ENCODE measurements at places on chromosomes 5 and 9.

DNA sequence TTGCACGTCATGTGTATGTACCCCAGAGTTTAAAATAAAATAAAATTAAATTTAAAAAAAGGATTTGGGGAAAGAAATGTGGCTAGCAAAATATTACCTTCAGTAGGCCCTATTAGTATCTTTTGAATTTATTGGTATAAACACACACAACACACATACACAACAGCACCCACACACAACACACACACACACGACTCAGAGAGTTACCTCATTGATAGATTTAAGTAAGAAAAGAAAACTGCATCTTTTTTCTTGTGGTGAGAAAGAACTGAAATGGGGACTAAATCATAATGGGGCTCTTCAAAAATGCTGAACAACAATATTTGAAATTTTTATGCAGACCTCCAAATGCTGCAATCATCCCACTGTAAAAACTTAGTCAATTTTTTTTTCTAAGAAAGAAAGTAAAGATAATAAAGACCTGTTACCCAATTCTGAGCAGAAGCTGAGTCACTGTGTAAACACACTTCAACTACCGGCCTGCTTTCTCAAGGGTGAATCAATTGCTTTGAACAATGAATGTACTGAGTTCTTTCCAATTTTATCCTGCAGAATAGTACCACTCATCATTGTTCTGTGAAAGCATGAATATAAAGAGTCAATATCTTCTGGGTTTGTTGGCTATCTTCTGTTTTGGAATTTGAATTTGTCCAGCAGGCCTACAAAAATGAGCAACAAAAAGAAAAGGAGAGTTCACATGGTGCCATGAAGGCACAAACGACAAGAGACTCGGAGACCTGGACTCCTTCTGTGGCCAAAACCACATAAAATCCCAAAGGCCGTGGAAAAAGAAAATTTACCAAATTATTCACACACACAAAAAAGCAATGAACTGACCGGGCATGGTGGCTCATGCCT, 57.9 kb upstream of the CCNG1 start:
- no peak for DNase-seq

- DNase-seq = peak; percentile 54
Observed at GRCh38 chr5:77086689-77087483, at the start of gene ZBED3. ZBED3 (minus strand) TSS chr5:77087285; CDS start chr5:77077878, 9,407 bp downstream.

- no peak for DNase-seq
Observed at GRCh38 chr5:42235837-42236236, 187.4 kb upstream of the GHR start.

DNA sequence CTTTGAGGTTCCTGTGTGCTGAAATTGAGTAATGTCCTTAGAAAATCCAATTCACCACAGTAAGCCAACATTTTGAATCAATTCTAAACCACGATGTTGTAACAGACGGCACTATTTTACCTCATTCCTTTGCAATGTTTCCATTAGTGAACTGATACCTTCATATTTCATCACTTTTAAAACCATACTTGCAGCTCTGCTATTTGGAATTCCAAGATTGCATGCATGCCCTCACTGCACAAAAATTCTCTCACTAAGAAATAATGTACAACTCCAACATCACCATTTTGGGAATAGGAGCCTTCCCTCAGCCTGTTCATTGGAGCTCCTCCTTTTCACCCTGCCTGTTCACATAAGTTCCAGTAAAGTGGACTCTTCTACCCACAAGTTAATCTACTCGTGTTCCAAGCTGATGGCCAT, 74.8 kb upstream of the TGFBR1 start:
- no peak for DNase-seq

GRCh38 chr9:136760424-136760823, 2.4 kb upstream of the LCN8 start:
- DNase-seq = no peak

- DNase-seq = no peak
Observed at GRCh38 chr5:138955013-138955660, 80.0 kb upstream of the LRRTM2 start.

DNA sequence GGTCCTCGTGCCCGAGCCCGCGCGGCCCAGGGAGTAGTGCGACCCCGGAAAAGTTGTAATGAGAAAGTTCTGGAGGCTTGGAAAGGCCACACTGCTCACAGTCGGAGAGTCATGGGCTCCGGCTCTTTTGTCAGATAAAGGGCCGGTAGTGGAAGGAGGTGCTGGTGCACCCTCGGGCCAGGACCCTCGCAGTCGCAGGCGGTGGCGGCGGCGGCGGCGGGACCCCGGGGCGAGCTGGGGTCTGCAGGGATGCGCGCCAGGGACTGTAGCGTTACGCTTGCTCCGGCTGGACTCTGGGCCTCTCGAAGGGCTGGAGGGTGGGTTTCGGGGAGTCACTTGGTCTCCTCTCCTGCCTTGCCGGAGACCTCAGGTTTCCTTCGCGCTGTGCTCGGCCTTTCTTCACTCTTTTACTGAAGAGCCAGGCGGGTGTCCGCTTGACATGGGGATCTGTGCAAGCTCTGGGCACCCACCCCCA, 1.5 kb downstream of the RORB start:
- DNase-seq = peak; percentile 20

DNA sequence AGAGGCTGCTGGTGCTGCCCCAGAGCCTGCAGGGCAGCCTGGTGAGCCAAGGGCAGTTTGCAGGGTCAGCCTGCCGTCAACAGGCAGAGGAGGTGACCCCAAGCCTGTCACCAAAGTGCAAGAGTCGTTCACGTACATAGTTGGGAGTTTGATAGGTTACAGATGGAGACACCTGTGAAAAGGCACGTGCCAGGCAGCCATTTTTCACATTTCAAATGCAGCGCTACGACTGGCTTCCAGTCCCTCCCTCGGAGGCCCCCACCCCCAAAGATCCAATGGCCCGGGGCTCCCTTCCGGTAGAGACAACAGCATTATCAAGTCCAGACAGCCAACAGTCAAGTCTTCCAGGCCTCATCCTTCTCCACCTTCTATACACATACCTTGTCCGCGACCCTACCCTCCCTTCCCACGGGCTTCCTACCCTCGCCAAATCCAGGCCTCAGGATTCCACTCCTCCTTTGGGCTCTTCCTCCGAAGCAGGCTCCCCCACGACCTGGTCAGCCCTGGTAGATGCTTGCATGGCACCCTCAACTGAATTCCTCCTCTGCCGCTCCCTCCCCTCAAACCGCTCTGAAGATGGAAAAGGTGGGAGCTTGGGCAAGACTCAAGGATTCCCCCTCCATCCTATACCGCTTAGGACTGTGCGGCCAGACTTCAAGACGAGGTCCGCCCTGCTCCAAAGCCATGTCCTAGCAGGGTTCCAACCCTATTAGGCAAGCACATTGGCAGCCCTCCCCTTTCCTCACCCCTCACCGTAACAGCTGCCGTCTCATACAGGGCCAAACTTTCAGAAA, 13.2 kb downstream of the HNRNPH1 start:
- DNase-seq = no peak

GRCh38 chr5:33834334-33834733, 57.5 kb downstream of the ADAMTS12 start:
- no peak for DNase-seq

DNA sequence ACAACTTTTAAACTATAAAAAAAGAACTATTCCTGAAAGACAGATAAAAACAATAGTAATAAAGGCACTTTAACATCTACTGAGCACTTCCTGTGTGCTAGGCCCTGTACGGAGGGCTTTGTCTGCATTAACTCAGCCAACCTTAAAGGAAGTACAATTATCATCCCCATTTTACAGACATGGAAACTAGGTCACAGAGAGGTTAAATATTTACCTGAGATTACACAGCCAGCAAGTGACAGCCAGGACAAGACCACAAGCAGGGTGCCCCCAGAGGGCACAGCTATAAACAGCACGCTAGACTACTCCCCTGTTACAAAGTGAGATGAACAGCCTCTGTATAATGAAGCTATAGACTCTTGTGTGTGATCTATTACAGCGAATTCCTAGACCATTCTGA, 25.5 kb downstream of the DDX31 start:
- no peak for DNase-seq

DNA sequence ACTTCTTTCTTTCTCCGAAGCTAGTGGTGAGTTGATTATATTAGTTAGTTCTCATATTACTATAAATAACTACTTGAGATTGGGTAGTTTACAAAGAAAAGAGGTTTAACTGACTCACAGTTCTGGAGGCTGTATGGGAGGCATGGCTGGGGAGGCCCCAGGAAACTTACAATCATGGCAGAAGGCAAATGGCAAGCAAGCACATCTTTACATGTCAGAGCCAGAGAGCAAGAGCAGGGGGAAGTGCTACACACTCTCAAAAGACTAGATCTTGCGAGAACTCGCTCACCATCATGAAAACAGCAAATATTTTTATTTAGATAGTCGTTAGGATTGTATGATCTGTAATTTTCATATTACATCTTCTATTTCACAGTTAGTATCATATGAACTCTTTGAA, 711.2 kb downstream of the PTPRD start:
- DNase-seq = no peak

GRCh38 chr5:127313847-127314473, 23.4 kb downstream of the MEGF10 start:
- peak; percentile 50 for DNase-seq

DNA sequence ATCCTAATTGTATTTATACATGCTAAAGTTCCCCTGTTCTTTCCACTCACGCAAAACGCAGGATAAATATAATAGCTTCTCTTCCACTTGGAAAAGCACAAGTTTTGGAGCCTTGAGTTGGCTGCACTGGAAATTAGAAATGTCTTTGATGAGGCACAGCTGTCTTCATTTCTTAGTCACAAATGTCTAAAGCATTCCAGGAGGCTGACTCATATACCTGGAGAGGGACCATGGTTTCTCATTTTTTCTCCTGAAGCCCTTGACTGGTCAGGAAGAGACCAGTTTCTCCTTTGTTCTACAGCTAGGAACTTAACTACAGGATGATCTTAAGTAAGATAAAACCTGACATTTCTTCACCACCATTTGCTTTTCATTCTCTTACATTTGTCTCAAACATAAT, 16.2 kb downstream of the MTX3 start:
- no peak for DNase-seq

DNA sequence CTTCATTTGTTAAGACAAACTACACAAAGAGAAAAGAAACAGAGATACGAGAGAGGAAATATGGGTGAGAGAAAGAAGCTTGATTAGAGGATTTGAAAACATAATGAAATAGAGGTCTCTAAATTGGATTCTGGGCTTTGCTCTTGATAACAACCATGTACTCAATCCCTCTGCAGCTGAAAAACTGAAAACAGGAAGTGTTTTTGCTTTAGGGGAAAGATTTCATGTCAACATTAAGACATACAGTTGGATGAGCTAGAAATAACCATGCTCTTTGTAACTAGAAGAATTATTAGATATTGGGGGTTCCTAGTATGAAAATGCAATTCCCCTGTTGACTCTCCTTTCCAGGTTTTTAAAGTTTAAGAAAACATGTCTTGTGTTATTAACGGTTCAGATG, 21.9 kb downstream of the CRHBP start:
- no peak for DNase-seq

GRCh38 chr5:143582869-143583268, 179.4 kb upstream of the NR3C1 start:
- no peak for DNase-seq

- peak; percentile 61 for DNase-seq
Observed at GRCh38 chr9:119368681-119369581, at the start of gene BRINP1. BRINP1 (minus strand) TSS chr9:119369435; CDS start chr9:119313355, 56,080 bp downstream.

DNA sequence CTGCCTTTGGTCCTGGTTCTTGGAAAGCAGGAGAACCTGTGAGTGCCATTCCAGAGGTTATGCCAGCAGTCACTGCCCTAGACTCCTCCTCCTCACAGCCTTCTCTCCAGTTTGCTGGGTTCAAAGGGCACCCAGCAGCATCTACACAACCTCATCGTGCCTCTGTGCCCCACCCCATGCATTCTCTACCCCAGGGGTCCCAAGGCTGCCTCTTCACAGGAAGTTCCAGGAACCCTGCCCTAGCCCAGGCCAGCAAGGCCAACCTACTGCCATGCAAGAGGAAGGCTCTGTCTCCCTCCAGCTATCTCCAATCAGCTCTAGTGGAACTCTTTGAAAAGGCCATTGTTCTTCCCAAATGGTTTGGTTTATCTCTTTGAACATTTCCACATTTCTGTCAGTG, 21.2 kb downstream of the ENC1 start:
- DNase-seq = no peak

- DNase-seq = no peak
Observed at GRCh38 chr5:158397278-158397677, 538.3 kb upstream of the CLINT1 start.
